Activated CD4-positive, alpha-beta T cell treated with anti-CD3 and anti-CD28 coated beads, Interleukin-2, amount 50 U/mL, for 24 hours (primary cell): ENCODE measurements at places on chromosomes 1 and 21.

- DNase-seq: no peak
Observed at GRCh38 chr21:32114419-32115035, 164.3 kb downstream of the MIS18A start.

- DNase-seq: no peak
Observed at GRCh38 chr21:34221331-34222030, 142.3 kb upstream of the KCNE2 start.

DNA sequence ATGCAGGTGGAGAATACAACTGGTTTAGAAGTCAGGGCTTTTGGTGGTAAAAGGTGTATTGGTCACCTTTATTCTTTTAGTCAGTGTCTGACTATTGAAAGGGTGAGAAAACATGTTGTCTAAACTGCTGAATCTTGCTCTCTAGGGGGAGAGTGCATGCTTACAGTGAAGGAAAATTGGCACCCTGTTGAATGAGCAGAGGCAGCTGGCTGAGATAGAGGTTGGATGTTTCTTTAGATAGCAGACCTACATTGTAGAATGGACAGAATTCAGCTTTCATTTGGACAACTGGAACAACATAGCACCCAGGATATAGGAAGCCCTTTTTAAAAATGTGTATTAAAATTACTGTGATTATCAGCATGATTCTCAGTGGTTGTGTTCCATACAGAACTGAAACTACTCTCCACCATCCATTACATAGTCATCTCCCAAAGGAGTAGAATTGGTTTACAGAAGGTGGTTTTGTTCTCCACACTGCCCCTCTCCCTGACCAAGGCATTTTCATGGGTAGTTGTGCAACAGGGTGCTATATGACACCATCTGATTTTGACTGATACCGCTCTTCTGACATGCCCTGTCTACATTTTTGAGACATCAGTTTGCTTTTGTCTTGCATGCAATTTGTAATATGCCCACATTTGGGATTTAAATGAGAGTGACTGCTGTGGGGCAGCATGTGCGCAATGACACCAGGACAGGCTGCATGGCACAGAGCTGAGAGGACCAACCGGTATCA lies 16.2 kb downstream of the RHOU start:
- no peak for DNase-seq

DNA sequence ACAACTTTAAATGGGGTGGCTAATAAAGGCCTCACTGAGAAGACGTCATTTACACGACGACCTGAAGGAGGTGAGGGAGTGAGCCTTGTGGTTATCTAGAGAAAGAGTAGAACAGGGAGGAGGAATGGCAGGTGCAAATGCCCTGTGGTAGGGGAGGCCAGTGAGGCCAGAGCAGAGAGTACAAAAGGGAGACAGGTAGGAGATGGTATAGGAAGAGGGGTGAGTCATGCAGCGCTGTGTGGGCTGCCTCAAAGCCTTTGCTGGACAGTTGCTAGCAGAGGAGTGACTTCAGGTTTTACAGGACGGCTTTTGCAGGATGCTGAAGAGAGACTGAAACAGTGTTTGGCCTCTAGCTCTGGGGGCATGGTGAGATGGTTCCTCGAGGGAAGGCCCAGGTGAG lies 116.0 kb downstream of the IER5 start:
- DNase-seq: no peak

- no peak for DNase-seq
Observed at GRCh38 chr1:179058487-179059483, 23.1 kb upstream of the TOR3A start.

DNA sequence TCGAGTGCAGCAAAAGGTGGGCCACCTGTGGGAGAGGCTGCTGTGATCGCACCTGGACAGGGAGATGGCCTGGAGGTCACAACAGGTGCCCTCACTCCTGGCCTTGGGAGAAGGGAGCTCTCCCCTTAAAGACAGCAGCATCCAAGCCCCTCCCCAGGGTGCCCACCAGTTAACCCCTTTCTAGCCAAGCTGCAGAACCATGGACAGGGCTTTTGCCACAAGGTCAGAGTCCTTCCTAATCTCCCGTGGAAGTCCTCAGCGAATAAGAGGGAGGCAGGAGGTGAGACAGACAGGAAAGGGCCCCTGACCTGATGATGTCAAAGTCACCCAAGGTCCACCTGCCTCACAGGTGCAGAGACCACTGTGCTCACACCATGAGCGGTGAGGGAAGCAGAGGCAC lies 1.7 kb downstream of the CNTN2 start:
- no peak for DNase-seq
